ENCODE measurements at places on chromosomes 7 and 10.

DNA sequence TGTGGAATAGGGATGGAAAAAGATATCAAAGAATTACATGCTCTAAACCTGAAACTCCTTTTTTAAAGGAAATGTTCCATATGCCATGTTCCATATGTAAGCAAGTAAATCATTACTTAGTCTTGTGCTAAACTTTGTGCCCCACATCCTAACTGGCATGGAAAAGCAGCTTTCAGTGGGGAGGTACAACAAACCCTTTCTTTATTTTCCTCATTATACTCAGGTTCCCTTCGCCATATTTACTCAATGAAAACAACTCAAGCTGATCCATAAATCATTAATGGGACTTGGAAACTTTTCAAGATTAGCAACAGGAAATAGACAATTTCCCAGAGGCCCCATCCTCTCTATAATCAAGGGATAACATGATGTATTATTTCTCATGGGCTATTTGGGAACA is 56.0 kb downstream of the GSAP start:
- DNase-seq = no peak

GRCh38 chr7:142488842-142489241 is 231.0 kb upstream of the PRSS58 start:
- DNase-seq = no peak

GRCh38 chr10:110217662-110218008 is 10.2 kb downstream of the MXI1 start:
- no peak for DNase-seq

GRCh38 chr7:10604128-10604527 is 369.5 kb upstream of the PHF14 start:
- DNase-seq = no peak

GRCh38 chr10:32318476-32318896 is 28.5 kb downstream of the EPC1 start:
- no peak for DNase-seq

DNA sequence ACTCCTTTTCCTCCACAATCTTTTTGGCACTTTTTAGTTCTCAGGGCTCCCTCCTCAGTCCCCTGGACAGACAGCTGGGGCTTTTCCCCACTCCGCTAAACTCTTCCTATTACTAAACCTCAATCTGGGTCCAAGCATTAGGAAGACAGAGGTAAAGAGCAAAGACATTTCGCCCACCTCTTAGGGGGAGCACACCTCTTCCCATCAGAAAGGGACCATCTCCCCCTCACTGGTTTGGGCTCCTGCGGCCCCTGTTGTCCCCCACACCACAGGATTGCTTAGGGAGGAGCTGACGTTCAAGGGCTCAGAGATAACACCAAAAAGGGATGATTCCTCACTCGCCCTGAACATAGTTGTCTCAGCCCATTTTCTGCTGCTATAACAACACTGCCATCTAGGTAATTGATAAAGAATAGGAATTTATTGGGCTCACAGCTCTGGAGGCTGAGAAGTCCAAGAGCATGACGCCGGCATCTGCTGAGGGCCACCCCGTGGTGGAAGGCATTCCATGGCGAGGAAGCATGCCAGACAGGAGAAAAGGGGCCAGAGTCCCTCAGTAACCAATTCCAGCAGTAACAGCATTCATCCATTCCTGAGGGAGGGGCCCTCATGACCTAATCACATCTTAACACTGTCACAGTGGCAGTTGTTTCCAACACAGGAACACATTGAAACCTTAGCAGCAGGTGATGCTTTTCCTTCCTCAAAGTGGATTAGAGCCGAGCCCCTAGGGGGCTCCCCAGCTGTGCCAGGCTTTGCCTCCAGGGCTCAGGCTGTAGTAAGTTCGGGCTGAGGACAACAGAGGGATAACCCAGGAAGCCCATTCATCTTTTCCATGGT is 209.6 kb downstream of the EBF3 start:
- peak; percentile 9 for DNase-seq

DNA sequence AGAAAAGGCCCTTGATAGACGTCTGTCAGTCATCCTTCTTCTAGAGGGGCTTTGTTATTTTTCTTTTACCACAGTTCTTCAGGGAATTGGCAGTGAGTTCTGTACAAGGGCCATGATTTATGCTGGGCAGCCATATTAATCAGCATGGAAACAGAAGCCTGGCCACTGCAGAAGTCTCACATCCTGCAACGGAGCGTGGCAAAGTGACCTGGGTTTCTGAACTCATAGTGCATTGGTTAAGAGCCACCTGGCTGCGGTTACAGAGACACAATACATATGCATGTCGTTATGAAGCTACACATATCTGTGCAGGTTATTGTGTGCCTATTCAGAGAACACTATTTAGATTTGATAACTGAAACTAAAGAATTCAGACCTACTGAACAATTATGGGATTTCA is 419.4 kb upstream of the CELF2 start:
- no peak for DNase-seq

GRCh38 chr7:69912846-69913245 is 314.6 kb downstream of the AUTS2 start:
- DNase-seq = no peak

DNA sequence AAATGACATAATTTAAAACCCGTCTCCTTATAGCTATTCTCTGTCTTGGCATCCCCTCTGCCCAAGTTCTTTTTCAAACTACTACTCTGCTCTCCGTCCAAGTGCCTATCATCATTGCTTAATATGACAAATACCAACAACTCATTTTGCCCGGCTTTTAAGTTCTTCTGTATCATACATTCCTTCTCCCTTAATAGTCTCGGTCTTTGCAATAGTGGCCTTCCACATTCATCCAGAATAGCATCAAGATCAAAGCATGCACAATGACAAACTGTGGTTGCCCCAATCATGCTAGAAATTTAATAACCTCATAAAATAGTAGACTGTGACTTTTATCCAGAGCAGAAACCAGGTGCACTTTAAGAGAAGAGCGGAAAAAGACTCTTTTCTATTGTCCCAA is 198.9 kb downstream of the ETV1 start:
- no peak for DNase-seq

DNA sequence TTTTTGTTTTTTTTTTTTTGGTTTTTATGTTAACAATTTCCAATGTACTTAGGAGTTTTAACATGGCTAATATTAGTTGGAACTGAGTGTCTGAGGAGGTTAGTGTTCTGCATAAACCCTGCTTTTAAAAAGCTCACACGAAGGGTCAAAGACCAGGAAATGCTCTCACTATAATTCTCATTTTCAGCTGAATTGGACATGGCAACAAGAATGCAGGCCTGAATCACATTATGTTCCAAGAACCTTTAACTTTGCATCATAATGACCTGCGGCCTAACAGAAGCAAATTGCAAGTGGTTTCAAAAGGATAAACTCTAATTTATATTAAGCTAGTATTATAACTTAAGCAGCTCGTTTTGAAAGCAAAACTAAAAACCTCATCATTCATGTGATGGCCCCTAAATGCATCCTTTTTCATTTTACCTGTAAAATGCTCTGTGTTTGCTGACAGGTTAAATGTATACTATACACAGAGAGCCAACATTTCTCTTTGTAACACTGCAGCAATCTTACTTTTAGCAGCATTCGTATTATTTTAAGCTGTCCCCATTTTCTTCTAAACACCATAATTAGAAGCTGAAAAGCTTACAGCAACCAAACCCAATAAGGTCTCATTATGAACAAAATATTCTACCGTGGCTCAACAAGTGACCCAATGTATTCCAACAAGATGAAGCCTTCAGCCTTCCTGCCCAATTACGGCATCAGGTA is 242.8 kb upstream of the SP4 start:
- no peak for DNase-seq

DNA sequence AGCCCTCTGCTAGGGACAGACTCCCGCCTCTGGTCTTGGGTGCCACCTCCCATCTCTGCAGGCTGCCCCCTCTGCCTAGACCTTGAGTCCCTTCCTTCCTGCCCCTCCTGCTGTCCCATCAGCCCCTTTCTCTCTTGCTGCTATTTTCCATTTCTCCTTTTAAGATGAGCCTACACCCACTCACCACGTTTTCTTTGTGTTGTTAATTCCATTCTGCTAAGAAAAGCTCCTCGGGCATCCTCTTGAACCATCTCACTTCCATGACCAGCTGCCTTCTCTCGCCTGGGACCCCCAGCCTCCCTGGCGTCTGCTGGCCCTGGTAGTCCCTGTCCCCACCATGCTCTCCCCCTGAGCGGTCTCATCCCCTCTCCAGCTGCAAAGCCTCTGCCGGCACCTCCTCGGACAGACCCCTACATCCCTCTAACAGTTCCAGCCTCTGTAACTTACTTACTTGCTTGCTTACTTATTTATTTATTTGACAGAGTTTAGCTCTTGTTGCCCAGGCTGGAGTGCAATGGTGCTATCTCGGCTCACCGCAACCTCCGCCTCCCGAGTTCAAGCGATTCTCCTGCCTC is 95.8 kb upstream of the SH2B2 start:
- DNase-seq = no peak

DNA sequence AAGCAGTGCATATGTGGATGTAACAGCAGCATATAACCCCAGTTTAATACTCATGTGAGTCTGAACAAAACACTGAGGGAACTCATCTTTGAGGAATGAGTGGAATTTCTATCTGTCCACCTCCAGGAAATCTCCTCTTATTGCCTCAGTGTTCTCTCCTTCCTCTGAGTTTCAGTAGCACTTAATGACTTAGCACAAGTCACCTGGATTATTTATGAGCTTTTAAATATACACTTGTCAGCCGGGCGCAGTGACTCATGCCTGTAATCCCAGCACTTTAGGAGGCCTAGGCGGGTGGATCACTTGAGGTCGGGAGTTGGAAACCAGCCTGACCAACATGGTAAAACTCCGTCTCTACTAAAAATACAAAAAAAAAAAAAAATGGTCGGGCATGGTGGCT is 4.3 kb downstream of the LRRC20 start:
- DNase-seq = no peak

DNA sequence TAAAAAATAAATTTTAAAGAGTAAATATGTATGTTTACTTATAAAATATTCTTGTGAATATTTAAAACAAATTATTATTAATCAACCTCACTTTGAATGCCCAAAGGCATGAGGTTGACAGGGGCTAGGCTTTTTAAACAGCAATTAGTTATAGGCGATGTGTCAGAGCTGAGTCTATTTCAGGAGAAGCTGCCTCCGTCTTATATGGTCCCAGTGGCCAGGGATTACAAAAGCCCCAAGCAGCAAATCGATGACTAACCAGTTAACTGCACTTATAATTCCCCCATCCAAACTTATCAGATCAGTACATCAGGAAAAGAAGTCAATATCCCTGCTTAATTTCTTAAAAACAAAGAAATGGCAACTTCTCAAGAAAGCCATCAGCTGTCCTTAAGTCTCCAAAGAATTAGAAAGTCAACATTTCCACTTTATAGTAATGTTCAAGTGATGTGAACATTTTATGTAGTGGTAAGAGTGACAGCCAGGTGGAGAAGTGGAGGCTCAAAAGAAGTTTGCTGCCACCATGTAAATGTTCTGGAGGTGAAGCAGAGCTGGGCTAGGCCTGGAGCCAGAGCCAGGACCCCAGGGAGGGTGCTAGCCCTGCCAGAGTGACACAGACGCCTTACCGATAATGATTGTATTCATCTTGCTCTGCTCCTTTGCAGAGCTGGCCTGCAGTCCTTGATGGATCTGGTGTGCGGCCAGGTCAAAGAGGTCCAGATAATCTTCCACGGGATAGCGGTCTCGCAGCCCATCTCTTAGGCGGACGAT is 51.5 kb downstream of the CHST15 start:
- DNase-seq = no peak
